Esophagus squamous epithelium (tissue), 5 donors: ENCODE measurements at places on chromosomes 13 and 19.
A peak's percentile ranks its signal among the peaks of the same experiment; 100 is the strongest.

GRCh38 chr13:49586717-49587116 is 1.4 kb upstream of the RCBTB1 start:
- no peak for DNase-seq

- DNase-seq, result no peak
Measured at GRCh38 chr19:3041327-3041726, 12.2 kb upstream of the TLE2 start.

DNA sequence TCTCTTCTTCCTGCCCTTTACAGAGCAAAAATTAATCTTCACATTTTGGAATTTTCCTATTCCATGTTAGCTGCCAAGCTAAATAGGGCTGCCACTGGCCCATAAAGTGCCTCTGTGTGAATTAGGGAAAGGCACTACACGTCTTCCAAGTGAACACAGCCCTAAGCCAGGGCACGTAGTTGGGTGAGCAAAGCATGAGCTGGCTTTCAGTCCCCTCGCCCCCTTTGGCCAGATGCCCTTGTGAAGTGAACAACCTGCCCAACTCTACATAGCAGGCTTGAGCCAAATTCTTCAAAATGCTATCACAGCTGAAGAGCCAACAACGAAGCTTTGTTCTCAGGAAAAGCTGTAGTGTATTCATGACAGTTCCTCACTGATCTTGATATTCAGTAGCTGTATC is 213.1 kb downstream of the OXGR1 start:
- DNase-seq, result no peak

DNA sequence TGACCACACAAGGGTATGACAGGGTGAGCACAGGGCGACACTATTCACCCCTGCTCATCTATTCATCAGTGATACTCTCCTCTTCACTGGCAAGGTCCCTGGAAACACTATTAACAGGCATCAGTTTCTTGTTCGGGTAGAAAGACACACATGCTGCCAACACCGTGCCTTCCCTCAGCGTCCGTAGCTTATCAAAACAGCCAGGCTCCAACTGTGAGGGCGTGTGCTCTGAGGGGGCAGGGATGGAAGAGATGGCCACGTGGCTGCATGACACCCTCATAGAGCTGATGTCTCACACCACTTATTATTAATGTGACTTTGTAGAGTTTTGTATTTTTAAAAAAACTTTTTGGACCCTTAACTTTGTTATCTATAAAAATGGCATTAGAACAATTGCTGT is 160.3 kb downstream of the ITGBL1 start:
- DNase-seq, result no peak

- DNase-seq, result no peak
Measured at GRCh38 chr19:18021121-18021755, 13.3 kb downstream of the ARRDC2 start.

GRCh38 chr13:77360032-77360685 is 33.3 kb upstream of the MYCBP2 start:
- DNase-seq, result no peak

- no peak for DNase-seq
Measured at GRCh38 chr19:31459430-31459829, 110.2 kb upstream of the TSHZ3 start.

DNA sequence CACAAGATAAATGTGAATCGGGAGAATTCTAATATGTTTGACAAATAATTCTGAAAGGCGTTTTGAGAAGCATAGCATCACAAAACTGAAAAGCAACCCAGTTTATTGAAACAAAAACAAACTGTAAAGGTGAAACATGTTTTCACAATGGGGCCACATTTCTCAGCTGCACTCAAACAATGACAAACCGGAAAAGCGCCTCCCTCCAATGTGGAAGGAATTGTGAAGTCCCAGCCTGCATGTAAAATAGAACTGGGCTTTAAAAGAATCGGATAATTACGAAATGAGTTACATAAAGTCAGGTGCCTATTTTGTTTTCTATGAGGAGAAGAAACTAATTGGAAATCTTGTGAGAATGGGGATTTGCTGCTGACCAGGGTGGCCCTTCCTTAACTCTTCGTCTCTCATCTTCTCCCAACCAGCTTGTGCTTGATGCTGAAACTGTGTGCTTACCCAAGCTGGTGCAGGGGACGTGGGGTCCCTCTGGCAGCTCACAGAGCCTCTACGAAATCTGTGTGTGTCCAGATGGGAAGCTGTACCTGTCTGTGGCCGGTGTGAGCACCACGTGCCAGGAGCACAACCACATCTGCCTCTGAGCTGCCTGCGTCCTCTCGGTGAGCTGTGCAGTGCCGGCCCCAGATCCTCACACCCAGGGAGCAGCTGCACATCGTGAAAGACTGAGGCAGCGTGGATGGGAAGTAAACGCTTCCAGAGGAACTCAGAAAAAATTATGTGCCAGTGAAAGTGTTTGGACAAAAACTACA is 109.4 kb downstream of the SACS start:
- DNase-seq, result no peak

GRCh38 chr19:5434970-5435641 is 20.1 kb upstream of the ZNRF4 start:
- no peak for DNase-seq

GRCh38 chr19:39030854-39031367 is 1.4 kb downstream of the FBXO27 start:
- DNase-seq, result no peak

- no peak for DNase-seq
Measured at GRCh38 chr19:8069096-8069973, 16.8 kb downstream of the CCL25 start.

GRCh38 chr13:43905435-43906031 is 25.8 kb downstream of the LACC1 start:
- no peak for DNase-seq

GRCh38 chr13:109728791-109729731 is 57.3 kb downstream of the IRS2 start:
- DNase-seq, result no peak

DNA sequence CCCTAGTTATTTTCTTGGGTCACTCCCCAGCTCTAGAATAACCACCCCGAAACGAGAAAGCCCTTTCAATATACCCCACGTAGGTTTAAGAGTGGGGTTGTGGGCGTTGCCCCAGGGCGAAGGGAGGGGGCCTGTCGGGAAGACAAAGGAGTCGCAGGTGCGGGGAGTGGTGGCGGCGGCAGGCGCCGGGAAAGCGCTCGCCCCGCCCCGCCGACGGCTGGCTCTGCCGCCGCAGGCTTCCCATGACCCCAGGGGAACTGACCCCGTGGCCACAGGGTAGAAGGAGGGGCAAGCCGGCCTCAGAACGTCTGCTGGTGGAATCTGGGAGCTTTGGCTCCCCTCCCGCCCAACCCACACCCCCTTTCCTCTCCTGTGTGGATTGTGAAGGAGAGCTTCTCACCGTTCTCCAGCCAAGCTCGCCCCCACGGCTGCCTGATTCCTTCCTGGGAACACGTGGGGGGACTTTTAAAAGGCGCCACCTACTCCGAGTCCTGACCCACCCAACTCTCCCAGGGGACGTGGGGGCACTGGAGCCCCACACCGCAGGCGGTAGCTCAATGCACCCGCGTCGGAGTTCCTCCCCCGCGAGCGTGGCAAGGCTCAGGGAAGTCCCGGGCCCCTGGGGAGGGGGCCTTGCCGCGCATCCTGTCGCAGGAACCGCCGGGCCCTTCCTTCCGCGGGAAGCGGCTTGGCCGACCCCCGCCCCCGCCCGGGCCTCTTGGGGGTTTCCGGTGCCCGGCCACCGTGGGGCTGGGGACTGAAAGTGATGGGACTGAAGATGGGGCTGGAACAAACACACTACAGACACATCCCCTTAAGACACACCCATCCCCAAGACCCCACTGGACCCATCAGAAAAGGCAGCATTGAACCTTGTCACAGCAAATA is 5.5 kb downstream of the IER2 start:
- DNase-seq, result peak; percentile 35

DNA sequence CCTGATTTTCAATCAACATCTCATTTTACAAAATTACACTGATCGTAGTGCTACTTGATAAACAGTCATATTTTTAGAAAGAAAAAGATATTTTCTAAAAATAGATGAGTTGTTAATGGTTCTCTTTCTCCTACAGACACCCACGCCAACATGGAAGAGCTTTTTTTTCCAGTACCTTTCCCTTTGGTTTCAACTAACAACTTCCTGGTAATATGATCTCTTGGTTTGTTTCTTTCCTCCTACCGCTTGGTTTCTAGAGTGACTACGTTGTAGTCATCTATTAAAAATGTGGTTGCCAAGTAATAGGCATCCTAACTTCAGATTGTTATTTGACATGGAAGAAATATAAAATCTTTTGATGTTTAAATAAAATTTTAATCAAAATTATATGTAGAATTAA is 189.0 kb downstream of the LACC1 start:
- no peak for DNase-seq

DNA sequence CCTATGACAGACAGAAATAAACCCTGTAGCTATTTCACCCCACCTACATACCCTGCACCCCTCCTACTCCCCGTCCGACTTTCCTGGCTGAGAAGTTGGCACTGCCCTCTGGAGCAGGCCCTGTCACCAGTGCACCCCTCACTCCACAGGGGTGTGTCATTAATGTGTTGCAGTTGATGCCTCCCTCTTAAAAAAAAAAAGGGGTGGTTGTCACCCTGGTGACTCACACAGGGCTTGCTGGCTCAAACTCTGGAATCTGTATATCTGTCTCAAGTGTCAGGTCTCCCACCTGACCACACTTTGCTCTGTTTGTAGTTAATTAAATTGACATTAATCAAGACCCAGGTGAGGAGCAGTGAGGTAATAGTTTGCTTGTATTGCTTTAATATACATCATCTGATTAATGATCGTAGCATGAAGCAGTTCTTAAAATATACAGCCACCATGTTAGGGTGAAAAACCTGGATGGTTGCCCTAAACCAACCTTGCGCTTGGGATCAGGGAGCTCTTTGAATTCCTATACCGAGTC is 2.0 kb upstream of the GATAD2A start:
- DNase-seq, result no peak

DNA sequence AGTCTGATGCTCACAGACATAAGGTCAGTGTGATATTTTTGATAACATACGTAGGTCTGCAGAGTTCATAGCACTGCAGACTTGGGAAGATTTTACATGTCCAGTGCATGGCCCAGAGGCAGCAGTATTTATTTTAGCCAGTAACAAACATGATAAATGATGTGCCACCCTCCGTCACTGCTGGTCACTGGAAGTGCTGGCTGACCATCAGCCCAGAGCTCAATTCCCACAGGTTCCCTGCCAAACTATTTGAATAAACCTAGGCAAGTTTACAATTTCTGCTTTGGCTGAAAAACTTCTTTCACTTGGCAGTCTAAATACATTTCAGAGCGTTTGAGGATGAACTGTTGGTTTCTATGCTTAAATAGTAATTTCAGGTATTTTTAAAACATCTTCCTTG is 135.5 kb upstream of the EDNRB start:
- DNase-seq, result no peak

DNA sequence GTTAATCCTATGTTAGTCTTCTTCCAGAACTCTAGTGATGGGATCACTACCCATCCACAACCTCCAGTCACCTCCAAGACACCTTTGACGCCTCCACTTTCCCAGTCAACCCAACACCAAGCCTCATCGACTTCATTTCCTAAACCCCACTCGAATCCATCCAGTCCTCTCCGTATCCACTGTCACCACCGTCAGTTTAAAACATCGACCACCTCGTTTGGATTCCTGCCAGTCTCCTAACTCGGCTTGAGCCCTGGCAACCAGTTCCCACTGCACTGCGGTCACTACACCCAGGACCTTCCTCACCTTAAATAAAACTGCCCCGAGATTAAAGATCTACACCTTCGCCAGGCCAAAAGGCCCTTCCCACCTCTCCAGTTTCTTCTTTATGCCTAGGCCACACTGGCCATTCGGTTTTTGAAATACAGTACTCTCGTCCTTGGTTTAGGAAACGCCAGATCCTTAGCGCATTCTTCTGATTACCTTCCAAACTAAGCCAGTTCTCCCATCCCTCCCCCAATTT is 1.2 kb downstream of the MTIF3 start:
- no peak for DNase-seq

GRCh38 chr13:42720113-42720857 is 61.1 kb upstream of the FAM216B start:
- no peak for DNase-seq

GRCh38 chr13:22107549-22107948 is 436.7 kb downstream of the FGF9 start:
- DNase-seq, result no peak

GRCh38 chr13:32783067-32783466 is 196.8 kb downstream of the PDS5B start:
- DNase-seq, result no peak

- no peak for DNase-seq
Measured at GRCh38 chr13:94827566-94827965, 115.2 kb upstream of the SOX21 start.

GRCh38 chr13:110759710-110760109 is 46.2 kb downstream of the ING1 start:
- DNase-seq, result no peak

GRCh38 chr19:52963247-52963618 is 552 bp upstream of the ZNF816 start:
- no peak for DNase-seq

- no peak for DNase-seq
Measured at GRCh38 chr19:28026636-28027035, 1186.3 kb downstream of the UQCRFS1 start.

DNA sequence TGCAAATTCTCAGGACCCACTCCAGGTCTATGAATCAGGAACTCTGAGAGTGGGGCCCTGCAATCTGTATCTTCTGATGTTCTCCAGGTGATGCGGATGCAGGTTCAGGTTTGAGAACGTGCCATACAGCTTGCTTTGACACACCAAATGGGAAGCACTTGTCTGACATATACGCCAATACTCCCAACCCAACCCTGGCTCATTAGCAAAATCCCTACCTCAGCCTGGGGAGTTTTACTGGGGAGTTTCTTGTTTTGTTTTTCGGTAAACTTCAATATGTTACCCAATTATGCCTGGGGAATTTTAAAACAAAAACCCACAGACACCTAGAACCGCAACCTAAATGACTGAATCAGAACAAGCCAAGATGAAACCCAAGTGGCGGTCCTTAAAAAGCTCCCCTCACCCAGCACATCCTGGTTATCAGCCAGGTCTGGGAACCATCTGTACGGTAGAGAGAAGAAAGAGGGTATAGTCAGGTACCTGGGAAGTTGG is 41.2 kb downstream of the ABCC4 start:
- no peak for DNase-seq

DNA sequence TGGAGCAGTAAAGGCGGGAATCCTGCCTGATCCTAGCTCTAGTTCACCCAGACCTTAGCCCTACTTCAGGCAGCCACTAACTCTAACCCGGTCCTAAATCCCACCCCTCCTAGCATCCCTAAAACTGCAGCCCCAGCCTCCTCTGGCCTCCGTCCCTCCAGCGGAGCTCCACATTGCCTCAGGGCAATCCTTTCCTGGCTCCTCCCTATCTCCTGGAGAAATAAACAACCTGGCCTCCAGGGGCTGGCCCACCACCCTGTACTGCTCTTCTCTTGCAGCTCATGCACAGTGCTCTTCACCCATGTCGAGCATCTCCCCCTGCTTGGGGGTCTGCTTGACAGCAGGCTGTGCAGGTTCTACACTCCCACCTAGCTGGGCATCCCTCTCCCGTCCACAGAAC is 6.7 kb downstream of the POU2F2 start:
- no peak for DNase-seq
